ENCODE measurements at places on chromosomes 12 and 14. TPM values are rescaled to one million over a fixed set of nuclear protein-coding genes. Genes with fewer than 3 reads are reported as not detected.

The JPH4 gene
- not detected for total RNA-seq

The PLCZ1 gene
- total RNA-seq: not detected

The OR2AP1 gene
- not detected for total RNA-seq

The GPR132 gene
- 0.69 TPM for total RNA-seq

The LMBR1L gene
- total RNA-seq: 143 TPM

The APOF gene
- total RNA-seq: not detected

The SPRYD3 gene
- 18.0 TPM for total RNA-seq

The RBM19 gene
- total RNA-seq: 39.4 TPM

The PROX2 gene
- not detected for total RNA-seq

The LYZ gene
- total RNA-seq: 11.1 TPM

The CLEC6A gene
- not detected for total RNA-seq

The IL31 gene
- not detected for total RNA-seq

The ADGRD1 gene
- 6.6 TPM for total RNA-seq

All from progenitor cell of endocrine pancreas (in vitro differentiated cells).